ENCODE measurements at places on chromosomes 12 and 14.

GRCh38 chr14:91580876-91581577 lies 70.9 kb upstream of the PPP4R3A start:
- DNase-seq: no peak

- no peak for DNase-seq
These were observed 50.3 kb upstream of the PCED1B start for GRCh38 chr12:47028981-47029708.

- no peak for DNase-seq
These were observed 12.5 kb downstream of the NAA25 start for GRCh38 chr12:112096070-112096469.

- DNase-seq: no peak
These were observed 82.1 kb downstream of the APAF1 start for GRCh38 chr12:98727196-98727595.

- DNase-seq: no peak
These were observed 213.7 kb upstream of the NPAS3 start for GRCh38 chr14:32724867-32725471.

DNA sequence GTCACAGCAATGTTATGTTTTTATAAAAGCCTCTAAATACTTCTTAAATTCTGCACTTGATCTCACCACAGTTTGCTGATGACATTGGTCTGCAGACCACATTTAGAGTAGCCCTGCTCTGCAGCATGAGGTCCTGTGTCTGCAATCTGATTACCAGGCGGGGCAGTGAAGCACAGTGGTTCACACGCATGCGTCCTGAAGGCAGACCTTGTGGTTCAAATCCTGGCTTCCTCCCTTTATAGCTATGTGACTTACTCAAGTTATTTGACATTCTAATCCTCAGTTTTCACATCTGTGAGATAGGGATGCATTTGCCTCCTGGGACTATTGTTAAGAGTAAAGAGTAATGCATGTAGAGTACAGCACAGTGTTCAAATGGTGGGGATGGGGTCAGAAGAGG lies 50.3 kb downstream of the BMAL2 start:
- no peak for DNase-seq

GRCh38 chr12:45051572-45052125 lies 750 bp upstream of the DBX2 start:
- DNase-seq: no peak

DNA sequence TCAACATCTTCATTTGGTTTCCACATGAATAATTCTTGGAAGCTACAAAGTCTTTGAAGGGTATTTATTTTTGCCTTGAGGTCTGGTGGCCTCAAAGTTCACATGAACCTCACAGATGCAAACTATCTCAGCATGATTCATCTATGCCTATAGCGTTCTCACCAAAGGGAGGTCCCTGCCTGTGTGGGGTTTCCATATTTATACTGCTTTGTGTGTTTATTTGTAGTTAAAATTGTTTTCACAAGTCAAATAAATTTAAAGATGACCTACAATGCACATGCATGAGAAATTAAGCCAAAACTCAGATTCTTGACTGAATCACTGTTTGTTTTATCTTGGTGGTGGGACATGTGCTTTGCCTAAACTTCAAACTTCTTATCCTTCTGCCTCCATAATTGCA lies 176.7 kb downstream of the PPM1H start:
- no peak for DNase-seq
